Bladder microvascular endothelial cell (primary cell): ENCODE measurements at places on chromosomes 11 and 22. TPM values are rescaled to one million over a fixed set of nuclear protein-coding genes. Genes with fewer than 3 reads are reported as not detected.

The MEN1 gene
- 9.4 and 26.4 TPM in 2 replicates for total RNA-seq

The PLEKHA7 gene
- 0.32 and 9.8 TPM in 2 replicates for total RNA-seq

The ASCL3 gene
- not detected in 2 replicates for total RNA-seq

The TRIM6 gene
- 1.3 and 2.1 TPM in 2 replicates for total RNA-seq

The CECR2 gene
- under 0.01 and 0.06 TPM in 2 replicates for total RNA-seq

The SVIP gene
- 10.0 and 16.5 TPM in 2 replicates for total RNA-seq

The OSM gene
- not detected in 2 replicates for total RNA-seq

The HEPHL1 gene
- not detected in 2 replicates for total RNA-seq

The MRGPRE gene
- total RNA-seq = not detected in 2 replicates

The CLDN5 gene
- total RNA-seq = 578 and 926 TPM in 2 replicates

The MS4A12 gene
- total RNA-seq = not detected in 2 replicates

The ABTB2 gene
- total RNA-seq = 0.49 and 0.57 TPM in 2 replicates
